Occipital lobe (tissue), 3 donors: ENCODE measurements at places on chromosomes 7 and 10. TPM values are rescaled to one million over a fixed set of nuclear protein-coding genes. Genes with fewer than 3 reads are reported as not detected.

DNA sequence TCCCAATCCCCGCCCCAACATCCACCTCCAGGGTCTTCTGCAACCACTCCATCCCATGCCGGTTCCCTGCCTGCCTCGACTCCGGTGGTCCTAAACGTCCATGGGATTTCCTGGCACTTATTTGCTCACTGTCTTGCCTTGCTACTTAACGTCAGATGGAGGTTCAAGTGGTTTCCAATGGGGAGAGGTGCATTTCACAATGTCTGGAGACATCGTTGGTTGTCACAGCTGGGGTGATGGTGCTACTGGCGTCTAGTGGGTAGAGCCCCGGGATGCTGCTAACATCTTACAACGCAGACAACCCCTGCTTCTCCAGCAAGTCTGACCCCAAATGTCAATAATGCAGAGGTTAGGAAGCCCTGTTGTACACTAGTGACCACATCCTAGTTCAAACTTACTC, 82.9 kb upstream of the ANLN start:
- no peak for DNase-seq

DNA sequence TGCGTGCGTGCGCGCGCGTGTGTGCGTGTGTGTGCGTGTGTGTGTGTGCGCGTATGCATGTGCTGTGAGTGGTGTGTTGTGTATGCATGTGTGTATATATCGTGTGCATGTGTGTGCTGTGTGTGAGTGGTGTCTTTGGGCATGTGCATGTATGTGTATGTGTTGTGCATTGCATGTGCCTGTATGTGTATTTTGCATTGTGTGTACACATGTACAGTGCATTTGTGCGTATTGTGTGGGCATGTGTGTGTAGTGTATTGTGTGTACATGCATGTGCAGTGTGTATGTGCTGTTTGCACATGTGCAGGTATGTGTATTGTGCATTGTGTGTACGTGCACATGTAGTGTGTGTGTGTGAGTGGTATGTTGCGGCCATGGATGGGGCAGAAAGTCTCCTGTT, 6.0 kb upstream of the DPYSL4 start:
- no peak for DNase-seq

GRCh38 chr7:131061818-131062217, 265.9 kb upstream of the MKLN1 start:
- no peak for DNase-seq

GRCh38 chr7:71298378-71298777, 166.4 kb downstream of the GALNT17 start:
- no peak for DNase-seq

GRCh38 chr10:133230044-133230361, at the start of gene UTF1:
Gene UTF1, plus strand, starts transcription at chr10:133230217. Its CDS starts 72 bp downstream, at chr10:133230289.
- no peak for DNase-seq

Gene BLVRA
- 21.7 TPM for total RNA-seq

Gene UNCX
- not detected for total RNA-seq

Gene PPP1R9A
- 115 TPM for total RNA-seq

Gene CTNNA3
- total RNA-seq, result 1.7 TPM

Gene PEX1
- total RNA-seq, result 79.9 TPM

Gene MOGAT3
- total RNA-seq, result not detected

Gene CTTNBP2
- total RNA-seq, result 39.0 TPM

Gene GRID2IP
- 1.2 TPM for total RNA-seq
